AML-193 (cell line): ENCODE measurements at places on chromosomes 3 and 15.

DNA sequence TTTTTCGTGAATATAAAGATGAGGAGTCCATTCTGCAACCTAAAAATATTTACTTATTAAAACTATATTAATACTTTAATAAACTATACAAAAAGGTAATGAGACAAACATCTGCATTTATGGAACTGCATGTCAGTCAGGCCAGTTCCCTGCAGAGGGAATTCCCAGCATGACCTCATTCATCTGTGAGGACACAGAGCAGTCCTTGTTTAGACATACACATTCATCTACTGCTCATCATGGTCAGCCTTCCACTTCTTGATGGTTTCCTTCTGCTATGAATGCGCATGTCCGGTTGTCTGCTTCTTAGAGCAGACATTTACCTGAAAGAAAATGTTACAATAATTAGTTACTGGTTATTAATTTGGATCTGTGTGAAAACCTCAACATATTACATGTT lies 3.3 kb upstream of the ACTR8 start:
- no peak for DNase-seq

GRCh38 chr3:50163572-50164455 lies 8.7 kb downstream of the SEMA3F start:
- no peak for DNase-seq

DNA sequence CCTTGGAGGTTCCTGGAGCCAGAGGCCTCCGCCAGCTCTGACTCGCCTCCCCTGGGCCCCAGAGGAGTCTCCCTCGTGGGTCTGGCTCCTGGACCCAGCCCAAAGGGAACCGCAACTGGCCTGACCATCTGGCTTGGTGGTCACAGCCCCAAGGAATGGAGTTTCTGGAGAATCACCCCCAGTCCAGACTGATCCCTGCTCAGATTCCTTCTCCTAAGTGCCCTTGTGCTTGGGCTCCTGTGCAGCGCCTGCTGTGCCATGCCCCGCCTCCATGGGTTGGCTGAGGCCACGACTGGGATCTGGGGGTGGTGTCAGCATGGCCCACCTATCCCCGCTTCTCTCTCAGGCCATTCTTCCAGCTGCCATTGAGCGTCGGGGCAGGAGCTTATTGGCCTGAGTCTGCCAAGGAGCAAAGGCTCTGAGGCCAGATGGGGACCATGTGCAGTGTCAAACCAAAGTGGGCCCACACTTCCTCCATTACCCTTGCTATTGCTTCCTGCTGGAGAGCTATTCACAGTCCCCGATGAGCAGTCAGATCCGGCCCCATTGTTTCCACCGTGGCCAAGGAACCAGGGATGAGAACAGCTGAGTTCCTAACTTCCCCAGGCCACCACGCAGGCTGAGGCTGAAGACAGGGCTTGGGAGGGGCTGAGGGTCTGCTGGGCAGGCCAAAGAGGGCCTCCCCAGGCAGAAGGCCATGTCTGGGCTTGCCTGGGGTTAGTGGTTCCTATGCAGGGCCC lies 19.0 kb downstream of the CSPG4 start:
- no peak for DNase-seq

- DNase-seq, result no peak
Measured at GRCh38 chr15:74208496-74208895, 5.9 kb upstream of the STRA6 start.

DNA sequence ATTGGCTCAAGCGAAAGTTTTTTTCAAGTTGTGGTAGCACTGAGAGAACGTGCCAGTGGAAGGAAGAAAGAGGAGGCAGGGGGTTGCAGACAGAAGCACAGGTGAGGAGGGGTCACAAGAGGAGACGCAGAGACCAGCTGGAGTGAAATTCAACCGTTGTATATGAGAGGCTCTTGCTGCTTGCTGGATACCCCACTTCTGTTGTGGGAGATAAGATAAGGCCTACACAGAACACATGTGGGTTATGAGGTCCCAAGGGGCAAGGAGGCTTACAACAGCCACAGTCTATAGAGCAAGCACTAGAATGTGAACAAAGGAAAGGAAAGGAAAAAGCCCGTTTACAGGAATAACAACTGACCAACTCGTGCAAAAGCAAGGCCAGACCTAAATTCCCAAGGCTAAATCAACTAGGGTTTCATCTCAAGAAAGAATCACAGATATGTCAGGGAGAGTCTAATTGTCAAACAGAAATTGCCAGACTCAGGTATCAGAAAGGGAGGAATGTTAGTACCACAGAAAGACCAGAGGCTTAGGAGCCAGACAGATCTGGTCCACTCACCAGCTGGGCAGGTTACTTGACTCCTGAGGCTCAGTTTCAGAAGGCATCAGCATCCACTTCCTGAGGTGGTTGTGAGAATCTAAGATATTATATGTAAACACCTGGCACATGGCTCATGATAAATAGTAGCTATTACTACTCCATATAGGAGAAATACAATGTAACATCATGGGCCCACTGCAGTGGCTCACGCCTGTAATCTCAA lies 60.9 kb downstream of the MSL2 start:
- no peak for DNase-seq

- peak; percentile 71 for DNase-seq
Measured at GRCh38 chr3:56855856-56856512, 54.2 kb upstream of the ARHGEF3 start.

- no peak for DNase-seq
Measured at GRCh38 chr15:31499236-31499952, 172.8 kb downstream of the KLF13 start.

- DNase-seq, result no peak
Measured at GRCh38 chr15:99453637-99454030, 112.2 kb upstream of the MEF2A start.
